Activated CD4-positive, CD25-positive, alpha-beta regulatory T cell treated with anti-CD3 and anti-CD28 coated beads, Interleukin-2, amount 50 U/mL, for 16 hours (primary cell): ENCODE measurements at places on chromosomes 6 and 20.

GRCh38 chr6:52020945-52021570 is 66.4 kb downstream of the PKHD1 start:
- no peak for DNase-seq

GRCh38 chr6:23073821-23074220 is 504.5 kb downstream of the HDGFL1 start:
- no peak for DNase-seq

- no peak for DNase-seq
Observed at GRCh38 chr6:122730334-122730733, 49.2 kb upstream of the FABP7 start.

- DNase-seq: no peak
Observed at GRCh38 chr6:150328744-150329405, 39.9 kb upstream of the IYD start.

DNA sequence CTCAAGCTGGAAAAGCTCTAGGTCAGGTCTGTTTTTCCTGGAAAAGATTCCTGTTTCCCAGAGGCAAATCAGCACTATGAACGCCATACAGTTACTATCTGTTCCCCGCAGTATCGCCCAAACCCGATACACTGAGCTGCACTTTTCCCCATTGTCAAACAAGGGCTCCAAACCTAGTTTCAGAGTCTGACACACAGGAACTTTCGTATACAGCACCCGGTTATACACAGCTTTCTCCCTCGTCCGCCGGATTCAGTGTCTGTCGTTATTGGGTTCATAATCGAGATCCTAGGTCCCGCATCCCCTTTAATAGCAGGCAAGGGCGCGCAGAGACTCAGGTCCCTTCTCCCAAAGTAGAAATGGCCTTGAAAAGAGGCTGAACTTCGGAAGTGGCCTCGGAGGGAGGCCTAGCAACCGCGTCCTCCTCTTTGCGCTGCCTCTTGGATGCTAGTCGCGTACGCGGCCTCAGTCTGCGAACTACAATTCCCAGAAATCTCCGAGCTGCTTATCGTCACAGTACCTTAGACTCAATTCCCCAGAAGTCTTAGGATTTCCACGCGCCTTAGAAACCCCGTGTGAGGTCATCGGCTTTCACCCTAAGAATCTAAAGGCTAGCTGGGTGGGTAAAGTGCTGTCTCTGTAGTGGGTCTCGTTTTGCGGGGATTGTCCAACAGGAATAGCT is 34.2 kb downstream of the ZNF391 start:
- DNase-seq: no peak

GRCh38 chr6:97085772-97086171 is 161.2 kb downstream of the KLHL32 start:
- DNase-seq: no peak

DNA sequence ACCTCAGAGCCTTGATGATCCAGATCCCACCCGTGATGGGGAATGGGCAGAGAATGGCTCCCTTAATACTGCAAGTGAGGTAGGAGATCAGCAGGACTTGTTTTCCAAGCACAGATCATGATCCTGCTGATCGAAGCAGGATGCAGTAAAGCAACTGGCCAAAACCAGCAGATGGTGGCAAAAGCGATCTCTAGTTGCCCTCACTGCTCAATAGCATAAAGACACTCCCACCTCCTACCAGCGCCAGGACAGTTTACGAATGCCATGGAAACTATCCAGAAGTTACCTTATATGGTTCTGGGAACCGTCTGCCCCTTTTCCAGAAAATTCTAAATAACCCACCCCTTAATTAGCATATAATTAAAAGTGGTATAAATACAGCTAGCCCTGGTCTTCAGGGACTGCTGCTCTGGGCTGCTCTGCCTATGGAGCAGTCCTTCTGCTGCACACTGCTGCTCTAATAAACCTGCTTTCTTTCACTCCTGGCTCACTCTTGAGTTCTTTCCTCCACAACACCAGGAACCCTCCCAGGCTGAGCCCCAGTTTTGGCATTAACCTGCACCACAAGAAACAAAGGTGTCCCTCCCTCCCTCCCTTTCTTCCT is 415.8 kb downstream of the PREX1 start:
- DNase-seq: no peak
